Heart right ventricle (tissue), 16 donors: ENCODE measurements at places on chromosomes 2 and 18. TPM values are rescaled to one million over a fixed set of nuclear protein-coding genes. Genes with fewer than 3 reads are reported as not detected.

Gene ADAM23
- polyA plus RNA-seq: 11.9 TPM

Gene STPG4
- polyA plus RNA-seq: 0.06 TPM

Gene SPATA3
- polyA plus RNA-seq: not detected

Gene KCTD1
- polyA plus RNA-seq: 8.1 TPM

Gene OTOS
- polyA plus RNA-seq: not detected

Gene CCDC74A
- 1.6 TPM for polyA plus RNA-seq

Gene VIT
- polyA plus RNA-seq: 2.7 TPM

Gene IL36B
- not detected for polyA plus RNA-seq

Gene LRRC30
- polyA plus RNA-seq: not detected

Gene CYRIA
- 1.3 TPM for polyA plus RNA-seq

Gene EVA1A
- polyA plus RNA-seq: 0.73 TPM

Gene CHRND
- 0.03 TPM for polyA plus RNA-seq

Gene NPC1
- polyA plus RNA-seq: 34.4 TPM

Gene EPB41L3
- polyA plus RNA-seq: 4.0 TPM

Gene TUBA3E
- polyA plus RNA-seq: 286 TPM

Gene CCL20
- not detected for polyA plus RNA-seq

Gene AGXT
- polyA plus RNA-seq: not detected

Gene TAF1B
- 3.0 TPM for polyA plus RNA-seq

Gene ABCG8
- polyA plus RNA-seq: 0.15 TPM

Gene SLC9A4
- not detected for polyA plus RNA-seq

Gene CASP8
- polyA plus RNA-seq: 3.4 TPM

Gene SP5
- not detected for polyA plus RNA-seq

Gene EVX2
- not detected for polyA plus RNA-seq

Gene MATN3
- 0.37 TPM for polyA plus RNA-seq

Gene CIAO1
- 22.1 TPM for polyA plus RNA-seq

Gene MSH2
- polyA plus RNA-seq: 6.5 TPM

Gene SLC9A2
- under 0.01 TPM for polyA plus RNA-seq

Gene NEDD4L
- polyA plus RNA-seq: 9.6 TPM

Gene TMEM37
- 1.2 TPM for polyA plus RNA-seq

Gene DNAJC10
- 17.3 TPM for polyA plus RNA-seq

Gene ASAP2
- 5.4 TPM for polyA plus RNA-seq

Gene GKN2
- polyA plus RNA-seq: not detected

Gene SERPINB13
- not detected for polyA plus RNA-seq

Gene RUFY4
- polyA plus RNA-seq: not detected

Gene CD302
- 14.0 TPM for polyA plus RNA-seq

Gene RNF125
- polyA plus RNA-seq: 5.1 TPM

Gene PTPRM
- 118 TPM for polyA plus RNA-seq

Gene REEP1
- polyA plus RNA-seq: 15.4 TPM
